ENCODE measurements at places on chromosomes 5 and 9.

DNA sequence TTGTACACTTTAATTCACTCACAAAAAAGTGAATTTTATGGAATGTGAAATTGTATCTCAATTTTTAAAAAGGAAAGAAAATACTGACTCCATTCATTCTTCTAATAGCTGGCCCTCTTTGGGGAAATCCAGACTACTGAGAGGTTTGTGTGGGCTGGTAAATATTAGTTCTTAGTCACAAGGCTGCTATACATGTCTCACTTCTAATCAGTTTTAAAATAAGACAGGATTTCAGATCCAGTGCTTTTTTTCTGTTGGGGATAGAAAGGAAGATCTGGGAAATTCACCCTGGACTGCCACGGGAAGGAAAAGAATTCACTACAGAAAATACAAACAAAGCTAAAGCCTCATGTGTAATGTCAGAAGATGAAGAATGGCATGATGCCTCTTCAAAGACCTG lies 32.7 kb upstream of the ADAMTSL1 start:
- DNase-seq: no peak

- no peak for DNase-seq
Observed at GRCh38 chr9:69961843-69962242, 81.8 kb upstream of the MAMDC2 start.

DNA sequence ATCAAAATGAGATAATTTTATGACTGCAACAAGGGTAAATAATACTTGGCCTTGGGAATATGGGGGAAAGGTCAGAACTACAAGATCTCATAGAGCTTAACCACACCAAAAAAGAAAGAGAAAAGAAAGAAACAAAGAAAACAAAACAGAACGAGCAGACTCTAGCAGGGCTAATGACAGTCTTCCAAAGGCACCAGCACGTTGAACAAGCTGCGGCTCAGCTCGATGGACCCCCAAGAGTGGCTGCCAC lies 689 bp downstream of the AK3 start:
- DNase-seq: no peak

GRCh38 chr5:179407191-179408175 lies 62.2 kb upstream of the ADAMTS2 start:
- DNase-seq: no peak

DNA sequence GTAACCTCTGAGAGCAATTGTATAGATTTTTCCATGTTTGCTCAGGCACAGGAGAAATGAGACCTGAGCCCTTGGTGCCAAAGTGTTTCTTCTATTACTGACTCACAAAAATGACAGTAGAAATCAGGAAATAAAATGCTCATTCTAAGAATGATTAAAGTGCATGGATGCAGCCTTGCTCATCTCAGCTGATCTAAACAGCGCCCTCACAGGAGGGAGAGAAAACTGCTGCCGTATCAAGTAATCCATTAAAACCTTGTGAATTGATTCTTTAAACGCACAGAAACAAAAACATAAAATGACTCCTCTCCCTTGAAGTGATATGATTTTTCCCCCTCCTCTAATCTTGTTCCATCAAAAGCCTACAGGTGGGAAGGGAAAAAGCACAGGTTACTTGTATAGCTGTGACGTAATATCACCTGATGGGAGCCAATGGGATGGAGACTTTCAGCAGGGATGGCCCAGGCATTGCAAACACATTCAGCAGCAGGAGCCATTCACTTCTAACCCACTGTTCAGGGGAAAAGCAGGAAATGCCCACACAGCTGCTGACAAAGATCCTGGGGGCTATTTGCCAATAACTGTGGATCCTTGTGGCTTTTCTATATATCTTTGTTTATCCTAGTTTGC lies 76.7 kb downstream of the PLCXD3 start:
- DNase-seq: no peak

- DNase-seq: no peak
Observed at GRCh38 chr5:57202811-57203210, 29.0 kb downstream of the GPBP1 start.

GRCh38 chr5:143319437-143320227 lies 83.9 kb downstream of the NR3C1 start:
- no peak for DNase-seq
